ENCODE measurements at places on chromosomes 5 and 9.
A peak's percentile ranks its signal among the peaks of the same experiment; 100 is the strongest.

- DNase-seq, result no peak
Measured at GRCh38 chr5:74262544-74263207, 377.9 kb downstream of the ENC1 start.

GRCh38 chr5:160293901-160294561 lies 18.3 kb downstream of the CCNJL start:
- no peak for DNase-seq

DNA sequence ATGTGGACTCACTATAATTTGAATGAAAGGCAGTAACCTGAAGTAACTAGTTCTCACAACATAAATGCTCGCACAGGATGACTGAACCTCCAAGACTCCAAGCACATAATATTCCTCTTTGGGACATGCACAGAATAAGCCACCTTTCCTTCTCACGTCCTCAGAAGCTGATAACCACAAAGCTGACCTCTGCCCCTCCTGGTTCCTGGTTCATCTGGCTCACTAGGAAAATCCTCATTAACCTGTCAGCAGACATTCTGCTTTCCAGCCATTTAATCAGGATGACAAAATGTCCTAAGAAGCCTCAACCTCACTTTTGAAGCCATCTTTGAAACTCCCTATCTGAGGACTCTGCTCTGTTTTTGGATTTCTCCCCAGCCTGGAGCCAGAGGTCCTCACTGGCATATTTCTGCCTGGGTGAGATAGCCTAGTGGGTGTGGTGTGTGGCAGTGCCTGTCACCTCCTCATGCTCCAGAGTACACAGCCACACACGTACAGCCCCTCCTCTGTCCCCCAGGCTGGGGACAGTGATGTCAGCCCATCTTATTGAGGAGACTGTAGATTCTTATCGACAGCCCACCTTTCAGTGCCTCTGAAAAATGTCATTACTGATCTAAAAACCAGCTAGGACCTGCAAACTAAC lies 10.3 kb downstream of the ANKH start:
- DNase-seq, result no peak

- DNase-seq, result no peak
Measured at GRCh38 chr9:108270051-108270450, 585.7 kb downstream of the ACTL7B start.

DNA sequence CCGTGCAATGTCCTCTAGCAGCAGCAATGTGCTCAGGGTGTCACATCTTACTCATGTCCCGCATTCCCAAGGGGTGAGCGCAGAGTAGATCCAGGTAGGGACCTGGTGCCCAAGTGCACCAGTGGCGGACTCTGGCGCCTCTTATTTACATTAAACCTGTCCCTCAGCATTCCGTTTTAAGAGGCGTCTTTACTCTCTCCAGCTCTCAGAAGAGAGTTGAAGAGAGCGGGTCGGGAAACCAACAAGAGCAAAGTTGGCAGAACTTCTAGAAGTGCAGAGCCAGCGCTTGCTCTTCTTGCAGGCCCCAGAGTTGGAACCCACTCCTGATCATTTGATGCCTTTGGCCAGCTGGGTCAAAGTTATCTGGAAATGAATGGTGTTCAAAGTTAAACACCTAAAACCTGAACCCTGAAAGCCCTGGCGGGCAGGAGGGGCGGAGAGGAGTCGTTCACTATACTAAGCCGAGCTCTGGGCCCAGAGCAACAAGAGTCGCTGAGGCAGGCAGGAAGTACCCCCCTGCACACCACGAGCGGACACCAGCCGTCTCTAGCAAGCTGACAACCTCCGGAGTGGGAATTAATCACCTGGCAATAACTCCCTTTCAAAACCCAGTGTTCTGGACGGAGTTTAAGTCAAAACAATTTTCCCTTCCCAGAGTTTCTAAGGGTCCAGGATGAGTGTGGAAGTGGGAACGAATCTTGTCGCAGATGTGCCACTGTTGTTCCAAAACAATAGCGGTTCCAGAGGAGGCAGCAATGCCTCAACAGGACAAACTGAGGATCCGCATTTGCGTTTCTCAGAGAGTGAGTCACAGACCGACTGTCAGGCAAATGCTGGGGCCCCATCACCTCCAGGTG lies 122.8 kb downstream of the TMEM161B start:
- DNase-seq, result no peak

GRCh38 chr9:110029956-110030480 lies 177.9 kb downstream of the C9orf152 start:
- DNase-seq, result no peak

GRCh38 chr5:148425808-148426207 lies 42.0 kb downstream of the FBXO38 start:
- DNase-seq, result no peak

- DNase-seq, result no peak
Measured at GRCh38 chr5:152462021-152462721, 57.1 kb upstream of the NMUR2 start.

DNA sequence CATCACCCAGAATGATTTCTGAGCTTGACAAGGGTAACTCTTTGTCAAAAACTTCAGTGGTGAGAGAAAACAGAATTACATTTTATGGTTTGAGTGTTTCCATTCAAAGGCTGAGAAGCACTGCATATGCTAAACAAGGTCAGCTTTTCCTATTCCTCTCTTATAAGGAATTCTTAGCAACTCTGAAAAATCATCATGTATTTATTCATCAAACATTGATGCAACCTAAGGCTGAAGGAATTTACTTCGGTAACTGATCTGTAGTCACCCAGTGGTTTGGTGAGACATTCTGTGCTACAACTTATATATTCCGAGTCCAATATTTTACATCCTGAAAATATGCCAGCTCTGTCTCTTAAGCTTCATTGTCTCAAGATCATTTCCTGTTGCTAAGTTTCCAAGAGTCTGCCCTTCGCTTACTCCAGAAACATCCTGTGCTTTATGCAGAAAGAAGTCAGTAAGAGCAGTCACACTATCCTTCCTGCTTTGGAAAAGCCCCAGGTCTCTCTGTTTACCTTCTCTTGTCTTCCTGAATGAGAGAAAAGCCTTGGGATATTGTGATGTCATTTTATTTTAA lies 176.6 kb upstream of the TBCA start:
- DNase-seq, result no peak

DNA sequence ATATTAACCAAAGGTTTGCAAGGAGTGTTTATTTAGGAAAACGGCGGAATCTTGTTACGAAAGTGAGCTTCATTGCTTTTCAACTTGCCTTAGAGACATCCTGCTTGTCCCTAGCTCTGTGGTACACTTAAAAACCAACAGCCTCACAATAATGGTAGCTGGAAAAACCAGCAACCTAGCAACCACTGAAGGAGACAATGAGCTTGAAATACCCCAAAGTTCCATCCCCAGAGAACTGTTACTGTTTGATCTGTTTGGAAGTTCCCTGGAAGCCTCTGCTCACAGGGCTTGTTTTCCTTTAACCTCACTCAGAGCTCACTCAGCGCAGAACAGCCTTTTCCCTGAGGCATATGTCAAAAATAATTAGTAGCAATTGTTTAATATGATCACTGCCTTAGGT lies 43.2 kb downstream of the SH3TC2 start:
- DNase-seq, result no peak

- DNase-seq, result no peak
Measured at GRCh38 chr5:13581914-13582313, 362.6 kb downstream of the DNAH5 start.

DNA sequence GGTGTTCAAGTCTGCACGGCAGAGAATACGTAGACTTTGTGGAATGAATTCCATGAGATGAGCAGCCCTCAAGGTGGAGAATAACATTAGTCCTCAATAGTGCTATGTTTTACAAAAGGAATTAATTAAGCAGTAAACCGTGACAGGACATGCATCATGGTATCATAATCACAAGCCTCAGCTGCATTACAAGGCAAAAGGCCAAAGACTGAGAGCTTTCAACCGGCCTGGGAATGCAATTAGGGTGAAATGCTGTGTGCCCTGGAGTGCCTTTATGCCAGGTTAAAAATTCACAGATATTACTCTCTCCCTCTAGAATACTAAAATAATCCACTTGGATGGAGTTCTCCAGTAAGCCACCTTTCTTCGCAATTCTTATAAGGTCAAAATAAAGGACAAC lies 270.6 kb downstream of the MLLT3 start:
- DNase-seq, result no peak

GRCh38 chr9:1673300-1673699 lies 341.8 kb upstream of the SMARCA2 start:
- no peak for DNase-seq

GRCh38 chr5:165863239-165863638 lies 2357.8 kb downstream of the MAT2B start:
- no peak for DNase-seq

DNA sequence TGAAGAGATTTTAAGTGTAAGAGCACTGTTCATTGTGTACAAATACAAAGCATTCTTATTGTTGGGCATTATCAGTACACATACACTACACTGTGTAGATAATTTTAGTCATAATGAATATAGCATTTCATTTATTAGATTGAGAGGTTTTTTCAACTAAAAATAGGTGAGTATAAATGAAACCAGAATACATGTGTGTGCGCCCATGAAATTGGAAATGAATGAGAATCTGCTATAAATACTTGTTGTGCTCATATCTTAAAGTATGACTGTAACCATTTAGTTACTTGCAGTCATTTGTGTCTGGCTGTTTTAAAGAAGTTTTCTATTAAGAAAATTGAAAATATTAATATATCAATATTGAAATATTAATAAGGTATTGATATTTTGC lies 189.0 kb upstream of the MEF2C start:
- DNase-seq, result no peak

DNA sequence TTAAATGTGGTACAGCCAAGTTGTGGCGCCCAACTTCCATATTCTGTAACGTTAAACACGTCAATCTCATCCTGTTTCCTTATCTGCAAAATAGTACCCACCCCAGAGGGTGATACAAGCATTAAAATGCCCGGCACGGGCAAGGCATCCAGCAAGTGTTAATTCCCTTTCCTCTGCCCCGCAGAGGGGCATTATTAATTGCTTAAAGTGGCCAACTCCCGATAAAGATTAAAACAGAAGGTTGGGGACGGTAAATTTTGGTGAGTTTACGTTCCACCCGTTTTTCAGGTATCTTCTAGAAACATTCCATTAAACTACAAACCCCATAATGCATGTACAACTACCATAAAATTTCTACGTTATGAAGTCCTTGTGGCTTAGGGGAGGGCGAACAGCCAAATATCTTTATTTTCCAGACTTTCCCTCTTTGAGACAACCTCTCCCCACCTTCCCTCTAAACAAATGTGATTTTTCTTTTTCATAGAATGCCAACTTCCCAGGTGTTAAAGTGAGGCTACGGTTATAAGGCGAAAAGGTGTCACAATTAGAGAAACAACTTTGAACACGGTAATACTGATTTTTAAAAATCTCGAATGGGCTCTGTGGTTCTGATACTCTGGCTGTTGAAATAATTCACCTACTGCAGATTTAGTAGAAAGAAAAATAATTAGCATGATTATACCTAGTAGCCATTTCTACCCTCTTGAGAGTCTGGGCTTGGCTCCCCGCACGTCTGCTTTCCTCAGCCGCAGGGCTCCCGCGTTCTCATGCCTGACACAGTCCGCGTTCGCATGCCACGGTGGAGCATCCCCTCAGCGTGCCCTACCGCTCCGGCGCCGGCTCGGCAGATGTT lies 1.2 kb upstream of the GPBP1 start:
- DNase-seq, result peak; percentile 12

DNA sequence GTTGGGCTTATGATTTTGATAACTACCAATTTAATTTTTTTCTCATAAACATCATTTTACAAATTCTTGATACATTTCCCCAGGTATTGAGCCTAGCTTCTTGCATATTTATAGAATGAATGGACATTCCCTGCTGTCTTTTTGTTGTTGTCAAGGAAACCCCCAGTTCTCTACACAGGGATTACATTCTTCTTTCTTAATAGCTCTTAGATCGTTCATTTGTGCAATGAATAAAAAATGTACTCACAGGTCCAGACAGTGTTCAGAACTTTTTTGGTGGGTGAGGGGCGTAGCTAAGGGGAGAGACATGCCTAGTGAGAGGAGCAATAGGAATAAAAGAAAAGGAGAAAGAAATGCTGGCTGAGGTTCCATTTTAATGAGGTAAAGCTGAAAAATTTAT lies 58.6 kb downstream of the VCAN start:
- DNase-seq, result no peak

DNA sequence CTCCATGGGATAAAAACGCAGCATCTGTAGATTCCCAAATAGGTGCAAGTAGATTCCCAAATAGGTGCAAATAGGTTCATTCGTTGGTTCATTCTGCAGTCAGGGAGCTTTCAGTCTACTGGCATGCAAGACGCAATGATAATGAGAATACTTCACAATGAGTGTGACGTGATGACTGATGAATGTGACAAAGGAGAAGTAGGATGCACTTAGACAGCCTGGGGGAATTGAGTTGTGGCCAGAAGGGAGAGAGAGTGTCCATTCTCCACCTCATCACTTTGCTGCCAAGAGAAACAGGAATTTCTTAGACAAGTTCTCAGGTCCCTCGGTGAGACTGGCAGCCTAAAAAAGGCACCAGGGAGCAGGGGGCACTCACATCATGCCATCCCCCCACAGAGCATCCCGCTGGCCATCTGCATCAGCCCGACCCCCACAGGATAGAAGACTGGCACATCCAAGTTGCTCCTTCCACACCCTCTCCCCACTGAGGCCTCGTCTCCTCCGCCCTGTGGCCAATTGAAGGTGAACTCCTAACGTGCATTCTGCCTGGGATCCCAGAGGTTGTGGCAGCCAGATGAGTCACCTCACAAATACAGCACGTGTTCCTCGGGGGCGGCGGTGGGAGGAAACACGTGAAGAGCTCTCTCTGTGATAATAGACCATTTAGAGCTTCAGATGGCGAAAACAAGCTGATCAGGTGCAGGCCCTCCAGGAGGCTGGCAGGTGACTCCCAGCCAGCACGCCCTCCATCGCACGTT lies 19.9 kb upstream of the KCNIP1 start:
- peak; percentile 73 for DNase-seq

DNA sequence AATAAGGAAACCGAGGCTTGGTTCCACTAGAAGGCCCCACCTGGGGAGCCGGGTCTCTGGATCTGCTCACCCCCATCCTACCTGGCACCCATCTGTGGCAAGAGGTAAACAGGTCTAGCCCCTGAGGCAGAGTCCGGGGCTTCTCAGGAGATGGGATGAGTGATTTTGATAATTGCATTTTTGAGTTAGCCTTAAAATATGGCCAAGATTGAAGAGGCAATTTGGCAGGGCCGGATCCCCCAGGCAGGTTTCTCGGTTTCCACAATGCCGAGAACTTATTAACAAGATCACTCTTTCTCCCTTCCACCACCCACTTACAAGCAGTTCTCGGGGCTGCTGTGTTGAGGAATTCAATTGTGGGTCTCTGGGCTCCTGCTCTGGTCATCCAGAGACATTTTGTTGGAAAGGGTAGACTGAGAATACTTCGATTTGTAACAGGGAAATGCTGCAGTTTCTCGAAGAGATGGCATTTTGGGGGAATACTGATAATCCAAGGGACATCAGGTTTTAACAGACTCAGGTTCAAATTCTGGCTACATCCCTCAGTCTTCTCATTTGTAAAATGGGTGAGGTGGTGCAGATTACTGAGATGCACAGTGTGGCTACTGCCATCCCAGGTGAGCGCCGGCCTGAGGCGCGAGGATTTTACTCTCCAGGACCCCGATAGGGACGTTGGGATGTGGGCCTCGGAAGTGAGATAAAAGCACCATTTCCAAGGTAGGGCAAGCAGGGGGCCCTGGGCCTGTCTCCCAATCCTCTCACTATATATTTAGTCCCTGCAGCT lies 194.2 kb downstream of the CDK5RAP2 start:
- no peak for DNase-seq

Data from ACHN (cell line).